ENCODE measurements at places on chromosomes 1 and 21.

GRCh38 chr1:163912170-163912884 lies 590.6 kb downstream of the NUF2 start:
- DNase-seq = no peak

DNA sequence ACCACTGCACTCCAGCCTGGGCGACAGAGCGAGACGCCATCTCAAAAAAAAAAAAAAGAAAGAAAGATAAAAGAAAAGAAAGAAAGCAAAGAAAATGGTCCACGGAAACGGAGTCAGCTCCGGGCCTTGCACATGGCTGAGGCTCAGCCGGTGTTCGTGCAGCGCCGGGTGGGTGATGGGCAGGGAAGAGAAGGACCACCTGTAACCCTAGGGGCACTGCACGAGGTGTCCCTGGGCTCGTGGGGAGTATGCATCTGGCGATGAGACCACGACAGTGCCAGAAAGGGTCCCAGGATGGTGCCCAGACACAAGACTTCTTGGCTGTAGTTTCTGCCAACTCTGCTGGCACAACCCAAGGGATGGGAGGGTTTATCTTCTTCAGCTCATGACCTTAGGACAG lies 5.8 kb downstream of the CDA start:
- no peak for DNase-seq

GRCh38 chr1:181295217-181295616 lies 188.1 kb upstream of the CACNA1E start:
- no peak for DNase-seq

DNA sequence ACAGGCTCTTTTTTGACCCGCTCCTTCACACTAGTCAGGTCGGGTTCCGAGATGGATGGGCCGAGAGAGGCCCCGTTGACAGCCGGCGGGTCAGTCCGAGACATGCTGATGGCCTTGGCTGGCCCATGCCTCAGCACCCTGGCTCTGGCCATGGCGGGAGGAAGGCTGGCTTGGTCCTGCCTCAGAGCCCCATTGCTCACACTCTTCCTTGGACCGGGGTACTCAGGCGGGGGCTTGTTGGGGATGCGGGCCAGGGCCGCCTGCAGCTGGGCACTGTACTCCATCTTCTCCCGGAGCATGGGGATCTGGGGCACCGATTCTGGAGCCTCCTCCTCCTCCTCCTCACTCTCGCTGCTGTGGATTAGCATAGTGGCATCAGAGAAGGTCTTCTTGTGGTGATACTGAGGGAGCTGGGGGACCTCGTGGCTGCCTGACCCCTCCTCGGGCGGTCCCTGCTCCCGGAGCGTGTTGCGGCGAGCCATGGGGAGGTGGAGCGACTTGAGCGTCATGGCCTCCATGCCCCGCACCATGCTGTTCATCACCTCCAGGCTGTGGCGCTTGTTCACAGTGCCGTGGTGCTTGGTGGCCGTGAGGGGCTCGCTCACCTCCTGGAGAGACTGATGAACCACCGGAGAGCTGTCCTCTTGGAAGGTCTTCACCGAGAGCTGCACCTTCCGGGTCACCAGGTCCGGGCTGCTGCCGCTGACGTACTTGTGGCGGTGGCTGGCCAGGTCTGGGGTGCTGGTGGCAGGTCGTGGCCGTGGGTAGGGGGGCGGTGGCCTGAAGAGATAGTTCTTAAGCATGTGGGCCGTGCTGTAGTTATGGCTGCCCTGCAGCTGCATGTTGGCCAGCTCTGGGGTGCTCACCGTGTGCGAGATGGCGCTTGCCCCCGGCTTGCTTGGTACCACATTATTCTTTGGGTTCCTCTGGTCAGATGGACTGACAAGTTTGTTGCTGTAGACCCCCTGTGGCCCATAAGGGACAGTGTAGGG lies 102.7 kb downstream of the SMYD2 start:
- DNase-seq = no peak

- no peak for DNase-seq
Measured at GRCh38 chr1:2528016-2528415, 1.6 kb upstream of the PANK4 start.

DNA sequence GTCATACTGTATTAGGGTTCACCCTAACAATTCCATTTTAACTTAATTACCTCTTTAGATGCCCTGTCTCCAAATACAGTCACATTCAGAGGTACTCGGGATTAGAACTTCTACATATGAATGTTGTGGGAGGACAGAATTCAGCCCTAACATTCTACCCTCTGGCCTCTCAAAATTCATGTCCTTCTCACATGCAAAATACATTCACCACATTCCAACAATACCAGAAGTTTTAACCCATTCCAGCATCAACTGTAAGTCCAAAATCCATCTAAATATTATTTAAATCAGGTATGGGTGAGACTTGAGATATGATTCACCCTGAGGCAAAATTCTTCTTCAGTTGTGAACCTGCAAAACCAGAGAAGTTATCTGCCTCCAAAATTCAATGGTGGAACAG lies 14.5 kb downstream of the LY9 start:
- DNase-seq = no peak

- no peak for DNase-seq
Measured at GRCh38 chr1:181508486-181509165, 25.3 kb downstream of the CACNA1E start.

DNA sequence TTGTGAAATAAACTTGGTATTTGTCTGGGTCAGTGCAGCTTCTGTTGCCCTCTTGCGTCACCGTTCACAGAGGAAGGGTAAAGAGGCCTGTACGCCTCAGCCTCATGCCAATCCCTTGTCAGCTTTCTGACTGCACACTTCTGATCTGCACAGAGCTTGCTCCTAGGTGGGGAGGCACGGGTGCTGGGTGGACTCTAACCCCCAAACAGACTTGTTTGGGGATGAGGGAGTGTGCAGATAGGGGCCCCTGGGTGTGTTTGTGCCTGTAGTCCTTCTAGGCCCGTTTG lies 803 bp upstream of the B4GALT2 start:
- DNase-seq = no peak

DNA sequence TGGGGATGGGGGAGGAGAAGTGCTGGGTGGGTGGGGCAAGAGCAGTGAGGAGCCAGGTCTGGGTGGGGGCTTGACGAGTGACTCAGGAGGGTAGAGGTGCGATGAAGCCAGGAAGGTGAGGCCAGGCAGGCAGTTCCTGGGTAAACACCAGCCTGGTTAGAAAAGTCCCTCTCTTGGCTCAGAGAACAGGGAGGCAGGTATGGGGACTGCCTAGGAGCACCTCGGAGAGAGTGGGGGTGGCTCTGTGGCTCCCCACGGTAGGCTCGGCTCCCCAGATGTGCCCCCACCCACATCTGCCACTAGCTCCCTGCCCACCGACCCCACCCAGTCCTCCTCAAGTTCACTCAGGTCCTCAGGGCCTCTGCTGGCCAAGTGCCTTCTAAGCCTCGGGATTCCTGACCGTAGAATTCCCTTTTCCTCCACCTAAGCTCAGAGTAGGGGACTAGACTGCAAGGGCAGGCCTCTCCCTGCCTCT lies 1.2 kb downstream of the HSPG2 start:
- DNase-seq = no peak

- no peak for DNase-seq
Measured at GRCh38 chr1:160608057-160608456, 28.8 kb upstream of the CD84 start.

- no peak for DNase-seq
Measured at GRCh38 chr1:66231217-66231616, 302.7 kb upstream of the SGIP1 start.

DNA sequence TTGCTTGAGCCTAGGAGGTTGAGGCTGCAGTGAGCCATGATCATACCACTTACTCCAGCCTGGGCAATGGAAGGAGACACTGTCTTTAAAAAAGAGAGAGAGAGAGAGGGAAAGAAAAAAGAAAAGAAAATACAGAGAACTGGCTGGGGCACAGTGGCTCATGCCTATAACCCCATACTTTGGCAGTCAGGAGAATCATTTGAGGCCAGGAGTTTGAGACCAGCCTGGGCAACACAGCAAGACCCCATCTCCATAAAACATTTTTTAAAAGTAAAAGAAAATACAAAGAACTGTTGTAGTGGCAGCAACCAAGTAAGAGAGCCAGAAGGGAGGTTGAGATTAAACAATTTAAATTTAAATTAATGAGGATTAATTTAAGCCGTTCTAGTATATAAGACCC lies 39.8 kb downstream of the WDTC1 start:
- DNase-seq = no peak

GRCh38 chr1:19032701-19033514 lies 76.4 kb upstream of the IFFO2 start:
- no peak for DNase-seq

GRCh38 chr21:32099812-32100416 lies 178.9 kb downstream of the MIS18A start:
- DNase-seq = no peak

GRCh38 chr1:235888119-235888643 lies 21.5 kb upstream of the LYST start:
- DNase-seq = no peak

DNA sequence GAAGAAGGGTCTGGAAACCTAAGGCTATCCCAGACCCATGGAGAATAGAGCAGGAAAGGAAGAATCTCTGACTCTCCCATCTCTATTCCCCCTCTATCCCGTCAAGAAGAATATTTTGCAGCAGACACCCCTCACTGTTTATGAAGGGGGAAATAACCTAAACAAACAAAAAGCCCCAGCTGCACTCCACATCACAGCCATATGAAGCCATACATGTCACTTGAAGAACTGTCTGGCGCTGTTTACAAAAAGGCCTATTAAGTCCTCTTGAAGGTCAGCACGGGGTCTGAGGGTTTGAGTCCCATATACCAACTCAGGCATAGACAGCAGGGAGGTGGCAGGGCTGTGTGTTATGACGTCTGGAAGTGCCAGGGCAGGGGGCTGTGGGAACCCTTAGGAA lies 31.4 kb downstream of the TRABD2B start:
- DNase-seq = no peak

DNA sequence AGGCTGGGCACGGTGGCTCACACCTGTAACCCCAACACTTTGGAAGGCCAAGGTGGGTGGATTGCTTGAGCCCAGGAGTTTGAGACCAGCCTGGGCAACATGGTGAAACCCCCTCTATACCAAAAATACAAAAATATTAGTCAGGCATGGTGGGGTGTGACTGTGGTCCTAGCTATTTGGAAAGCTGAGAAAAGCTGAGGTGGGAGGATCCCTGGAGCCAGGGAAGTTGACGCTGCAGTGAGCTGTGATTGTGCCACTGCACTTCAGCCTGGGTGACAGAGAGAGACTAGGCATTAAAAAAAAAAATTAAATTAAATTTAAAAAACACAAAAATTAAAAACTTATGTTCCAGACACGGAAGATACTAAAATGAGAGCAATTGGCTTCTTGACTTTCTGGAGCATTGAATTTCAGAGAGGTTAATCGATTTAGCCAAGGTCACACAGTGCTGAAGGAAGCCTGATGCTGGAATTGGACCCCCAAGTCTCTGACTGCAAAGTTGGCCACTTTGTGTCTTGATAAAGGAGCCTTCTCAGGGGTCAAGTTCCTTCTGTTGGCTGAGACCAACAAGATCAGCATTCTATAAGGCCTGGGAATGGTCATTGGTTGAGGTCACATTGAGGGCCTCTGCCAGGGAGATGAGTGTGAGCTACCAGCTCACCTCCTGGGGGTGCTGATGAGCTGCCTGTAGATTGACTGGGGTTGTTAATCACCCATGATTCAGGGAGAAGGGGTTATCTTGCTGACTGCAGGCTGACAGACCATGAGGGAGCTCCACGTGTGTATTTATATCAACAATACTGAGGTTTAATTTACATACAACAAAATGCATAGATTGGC lies 54.3 kb downstream of the RPS6KA1 start:
- DNase-seq = no peak

DNA sequence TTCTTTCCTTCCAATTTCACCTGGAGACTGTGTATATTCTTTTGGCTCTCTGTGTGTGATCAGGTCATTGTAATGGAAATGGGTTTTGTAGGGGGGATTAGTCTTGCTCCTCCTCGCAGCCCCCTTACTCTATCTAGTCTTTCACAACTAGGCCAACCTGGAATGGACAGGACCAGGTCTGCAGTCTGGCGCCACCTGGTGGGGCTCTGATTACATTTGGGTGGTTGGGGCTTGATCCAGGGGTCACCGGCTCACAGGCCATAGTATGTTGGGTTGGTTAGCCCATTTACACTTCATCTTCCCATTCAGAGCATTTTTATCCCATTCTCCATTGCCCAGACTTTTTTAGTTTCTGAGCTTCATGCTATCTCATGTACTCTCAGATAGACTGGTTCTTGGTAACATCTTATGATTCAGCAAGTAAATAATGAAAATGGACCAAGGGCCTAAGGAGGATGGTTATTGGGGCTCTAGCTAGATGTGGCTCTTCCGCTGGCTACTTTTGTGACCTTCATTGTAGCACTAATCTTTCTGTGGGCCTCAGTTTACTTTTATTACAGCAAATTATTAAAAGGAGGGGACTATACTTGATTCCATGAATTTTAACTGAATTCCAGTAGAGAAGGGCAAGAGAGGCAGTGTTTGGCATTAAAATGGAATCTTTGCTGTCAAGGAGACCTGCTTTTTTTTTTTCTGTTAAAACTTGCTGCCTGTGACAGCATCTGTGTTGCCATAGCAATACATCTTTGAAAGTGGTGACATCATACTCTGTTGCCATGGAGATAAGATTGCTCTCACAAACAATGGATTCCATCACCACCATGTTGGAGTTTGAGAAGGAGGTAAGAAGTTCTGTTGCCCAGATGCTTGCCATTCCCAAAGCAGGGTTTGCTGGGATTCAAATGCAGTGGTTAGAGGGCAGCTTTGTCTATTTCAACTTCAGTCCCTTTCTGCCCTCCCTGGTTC lies 150.1 kb downstream of the PLXNA2 start:
- DNase-seq = no peak

DNA sequence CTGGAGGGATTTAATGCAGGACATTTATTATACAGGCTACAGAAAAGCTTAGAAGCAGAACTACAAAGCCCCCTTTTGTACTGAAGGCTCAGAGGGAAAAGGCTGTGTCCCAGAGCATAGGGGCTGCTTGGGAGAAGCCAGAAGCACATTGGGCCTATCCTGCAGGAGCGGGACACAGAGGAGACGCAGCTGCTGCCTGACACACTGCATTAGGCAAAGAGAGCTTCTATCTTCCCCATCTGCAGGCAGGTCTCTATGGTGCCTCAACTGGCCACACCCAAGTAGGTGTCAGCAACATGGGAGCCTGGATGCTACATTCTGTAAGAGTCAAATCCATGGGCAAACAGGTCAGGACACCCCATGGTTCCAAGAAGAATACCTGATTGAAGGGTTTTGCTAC lies 595.9 kb downstream of the AJAP1 start:
- no peak for DNase-seq

Data from NCI-H1417 treated with DMSO at 0.1 percent for 48 hours (cell line).